ENCODE measurements at places on chromosomes 12 and 14. TPM values are rescaled to one million over a fixed set of nuclear protein-coding genes. Genes with fewer than 3 reads are reported as not detected.

WNT1 gene
- total RNA-seq: not detected

MGAT4C gene
- total RNA-seq: not detected

KCNMB4 gene
- 0.11 TPM for total RNA-seq

ZNF891 gene
- total RNA-seq: 0.58 TPM

KRT2 gene
- not detected for total RNA-seq

GLIPR1L1 gene
- total RNA-seq: not detected

ATL1 gene
- 3.4 TPM for total RNA-seq

SLC15A4 gene
- total RNA-seq: 29.0 TPM

TSPAN11 gene
- not detected for total RNA-seq

HPD gene
- total RNA-seq: not detected

TAS2R13 gene
- total RNA-seq: 0.18 TPM

ANKS1B gene
- total RNA-seq: 0.11 TPM

CD163 gene
- total RNA-seq: not detected

HOXC13 gene
- total RNA-seq: 4.9 TPM

KCNH5 gene
- total RNA-seq: not detected

PXN gene
- 321 TPM for total RNA-seq

ETNK1 gene
- 25.8 TPM for total RNA-seq

OLR1 gene
- total RNA-seq: not detected

METAP2 gene
- 69.9 TPM for total RNA-seq

KLRC1 gene
- not detected for total RNA-seq

TMEM52B gene
- not detected for total RNA-seq

NGDN gene
- 43.1 TPM for total RNA-seq

All from foreskin keratinocyte (primary cell).